ENCODE measurements at places on chromosomes 1 and 21. TPM values are rescaled to one million over a fixed set of nuclear protein-coding genes. Genes with fewer than 3 reads are reported as not detected.

DNA sequence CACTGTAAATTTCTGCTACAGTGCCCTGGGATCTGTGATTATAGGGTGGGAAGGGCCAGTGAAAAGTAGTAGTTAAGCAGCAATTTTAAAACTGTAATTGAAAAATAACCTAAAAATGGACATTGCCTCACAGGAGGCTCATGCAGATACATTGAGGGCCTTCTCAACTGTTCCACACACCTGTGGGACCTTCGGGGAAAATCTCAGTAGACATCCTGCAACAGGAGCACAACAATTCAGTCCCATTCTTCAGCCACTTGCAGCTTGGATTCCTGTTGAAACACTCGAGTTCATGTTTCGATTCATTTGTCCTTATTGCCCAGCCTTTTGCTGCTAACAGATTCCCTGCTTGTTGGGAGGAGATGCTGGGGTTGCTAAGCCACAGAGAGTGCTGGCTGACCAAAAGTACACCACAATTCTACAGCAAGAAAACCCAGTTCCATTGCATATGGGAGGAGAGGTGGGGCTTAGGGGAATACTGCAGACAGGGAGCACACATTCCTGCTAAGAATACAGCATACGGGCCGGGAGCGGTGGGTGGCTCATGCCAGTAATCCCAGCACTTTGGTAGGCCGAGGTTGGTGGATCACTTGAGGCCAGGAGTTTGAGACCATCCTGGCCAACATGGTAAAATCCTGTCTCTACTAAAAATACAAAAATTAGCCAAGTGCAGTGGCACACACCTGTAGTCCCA, 4.5 kb downstream of the TMCC2 start:
- DNase-seq, result no peak

- no peak for DNase-seq
These were observed 32.8 kb upstream of the PRELP start for GRCh38 chr1:203442821-203443220.

SERTAD4 gene
- total RNA-seq, result 9.6 TPM

GRCh38 chr1:192654591-192655251, 18.8 kb downstream of the RGS13 start:
- DNase-seq, result no peak

ABCG1 gene
- 49.4 TPM for total RNA-seq

DNA sequence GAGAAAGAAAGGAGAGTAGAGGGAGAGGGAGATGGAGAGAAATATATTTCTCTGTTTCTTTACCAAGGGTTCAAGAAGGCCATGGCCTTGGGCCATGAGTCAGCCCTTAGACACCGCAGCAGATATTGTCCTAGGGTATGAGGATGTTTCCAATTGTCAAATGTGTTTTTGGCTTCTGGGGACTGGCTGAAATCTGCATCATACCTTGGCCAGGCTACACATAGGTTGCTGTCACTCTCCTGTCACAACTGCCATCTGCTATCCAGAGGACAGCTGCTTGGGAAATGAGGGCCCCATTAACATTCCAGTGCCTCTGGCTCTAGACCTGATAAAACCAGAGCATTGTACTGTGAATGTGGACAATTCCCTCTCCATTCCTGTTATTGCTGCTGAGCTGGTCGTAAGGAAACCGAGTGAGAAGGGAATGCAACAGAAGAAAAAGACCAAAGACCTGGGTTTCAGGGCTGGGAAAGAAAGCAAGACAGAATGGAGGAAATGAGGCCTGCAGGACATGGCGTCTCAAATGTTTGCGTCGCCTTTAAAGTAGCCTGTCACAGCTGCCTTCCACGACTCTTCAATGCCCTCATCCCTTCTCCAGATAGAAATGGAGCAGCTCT, 8.8 kb upstream of the PIGC start:
- no peak for DNase-seq

Measured in lower leg skin (tissue), 4 donors.